Skin of body (tissue), 3 donors: ENCODE measurements at places on chromosomes 6 and 20.

- no peak for DNase-seq
These were observed 155.9 kb upstream of the POU3F2 start for GRCh38 chr6:98678481-98678880.

GRCh38 chr20:49843139-49843538, 30.5 kb downstream of the SLC9A8 start:
- DNase-seq, result no peak

DNA sequence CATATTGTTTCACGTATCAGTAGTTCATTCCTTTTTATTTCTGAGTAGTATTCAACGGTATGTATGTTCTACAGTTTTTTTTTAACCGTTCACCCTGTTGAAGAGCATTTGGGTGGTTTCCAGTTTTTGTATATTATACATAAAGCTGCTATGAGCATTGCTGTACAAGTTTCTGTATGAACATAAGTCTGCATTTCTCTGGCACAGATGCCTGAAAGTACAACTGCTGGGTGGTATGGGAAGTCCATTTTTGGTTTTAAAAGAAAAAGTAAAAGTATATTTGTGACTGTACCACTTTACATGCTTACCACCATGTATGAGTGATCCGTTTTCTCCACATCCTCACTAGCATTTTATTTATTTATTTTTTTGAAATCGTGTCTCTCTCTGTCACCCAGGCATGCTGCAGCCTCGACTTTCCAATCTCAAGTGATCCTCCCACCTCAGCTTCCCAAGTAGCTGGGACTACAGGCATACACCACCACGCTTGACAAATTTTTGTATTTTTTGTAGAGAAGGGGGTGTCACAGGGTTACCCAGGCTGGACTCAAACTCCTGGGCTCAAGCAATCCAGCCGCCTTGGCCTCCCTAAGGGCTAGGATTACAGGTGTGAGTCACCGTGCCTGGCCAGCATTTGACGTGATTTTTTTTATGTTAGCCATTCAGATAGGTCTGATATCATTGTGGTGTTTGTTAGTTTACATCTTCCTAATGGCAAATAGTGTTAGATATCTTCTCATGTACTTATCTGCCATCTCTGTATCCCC, 11.0 kb upstream of the SIM1 start:
- no peak for DNase-seq

DNA sequence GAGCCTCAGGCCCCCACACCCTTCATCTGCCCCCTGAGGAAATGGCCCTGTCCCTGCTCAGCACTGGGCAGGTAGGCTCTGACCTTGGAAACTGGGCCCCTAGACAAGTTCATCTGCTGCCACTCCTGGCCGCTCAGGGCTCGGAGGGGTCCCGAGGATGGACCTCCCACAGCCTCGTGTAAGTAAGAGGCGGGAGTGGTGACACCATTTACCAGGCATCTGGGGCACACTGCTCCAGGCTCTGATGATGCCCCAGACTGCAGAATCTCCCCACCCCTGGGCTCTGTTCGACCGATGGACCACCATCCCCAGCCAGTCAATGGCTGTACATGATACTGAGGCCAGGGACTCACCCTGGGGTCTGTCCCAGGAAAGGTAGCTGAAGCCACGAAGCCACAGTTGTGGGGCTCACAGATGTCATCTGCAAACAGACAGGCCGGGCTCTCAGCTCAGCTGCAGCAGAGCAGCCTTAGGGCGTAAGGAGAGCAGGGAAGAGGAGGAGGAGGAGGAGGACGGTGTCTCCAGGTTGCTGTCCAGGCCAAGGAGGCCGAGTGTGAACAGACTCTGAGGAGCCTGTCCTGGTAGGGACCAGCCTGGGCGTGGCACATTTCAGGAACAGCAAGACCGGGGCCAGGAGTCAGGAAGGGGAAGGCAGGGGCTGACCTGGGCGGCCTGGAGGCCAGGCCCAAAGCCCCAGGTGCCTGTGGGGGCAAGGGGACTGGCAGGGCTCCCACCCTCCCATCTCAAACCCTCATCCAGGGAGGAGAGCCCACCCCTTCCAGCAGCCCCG, 300.4 kb downstream of the TAF4 start:
- no peak for DNase-seq

DNA sequence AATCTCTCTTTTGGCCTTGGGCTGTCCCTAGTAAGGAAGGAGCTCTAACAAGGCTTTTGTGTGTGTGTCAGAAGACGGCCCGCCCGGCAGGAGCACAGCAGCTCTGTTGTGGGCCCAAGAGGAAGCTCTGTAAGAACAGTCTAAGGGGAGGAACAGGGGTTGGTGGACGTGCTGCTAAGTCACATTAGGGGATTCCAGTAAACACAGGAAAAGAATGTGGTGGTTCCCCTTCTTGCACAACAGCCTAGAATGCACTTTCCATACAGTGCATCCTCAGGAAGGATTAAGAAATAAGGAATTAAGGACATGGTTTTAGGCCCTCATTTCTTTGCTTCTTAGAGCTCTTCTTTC, 114.5 kb downstream of the RNF144B start:
- DNase-seq, result no peak

DNA sequence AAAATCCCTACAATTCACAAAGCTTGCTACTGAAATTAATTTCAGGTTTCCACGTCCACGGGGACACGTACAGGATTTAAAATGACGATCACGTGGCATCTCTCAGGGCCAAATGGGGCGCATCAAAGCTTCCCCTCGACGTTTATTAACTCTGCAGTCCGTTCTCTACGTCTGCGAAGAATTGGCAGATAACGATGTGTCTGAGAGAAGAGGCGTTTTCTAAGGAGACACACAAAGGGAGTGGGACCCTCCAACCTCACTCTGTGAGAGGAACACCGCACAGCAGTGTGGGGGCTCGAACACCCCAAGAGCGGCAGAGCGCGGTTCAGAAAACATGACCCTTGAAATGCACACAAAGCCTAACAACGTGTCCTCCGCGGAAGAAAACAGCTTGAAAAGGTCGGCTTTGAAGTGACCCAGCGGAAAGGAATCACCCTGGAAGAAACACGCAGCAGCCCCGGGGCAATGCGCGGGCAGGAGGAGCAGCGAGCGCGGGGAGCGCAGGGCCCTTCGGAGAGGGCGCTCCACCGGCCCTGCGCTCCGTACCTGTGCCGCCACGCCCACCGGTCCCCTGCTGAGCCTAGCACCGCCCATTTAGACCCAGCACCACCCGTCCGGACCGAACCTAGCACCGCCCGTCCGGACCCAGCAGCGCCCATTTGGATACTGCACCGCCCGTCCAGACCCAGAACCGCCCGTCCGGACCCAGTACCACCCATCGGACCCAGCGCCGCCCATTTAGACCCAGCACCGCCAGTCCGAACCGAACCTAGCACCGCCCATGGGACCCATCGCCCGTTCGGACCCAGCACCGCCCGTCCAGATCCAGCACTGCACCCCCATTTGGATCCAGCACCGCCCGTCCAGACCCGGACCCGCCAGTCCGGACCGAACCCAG, 1.1 kb upstream of the AFDN start:
- no peak for DNase-seq

DNA sequence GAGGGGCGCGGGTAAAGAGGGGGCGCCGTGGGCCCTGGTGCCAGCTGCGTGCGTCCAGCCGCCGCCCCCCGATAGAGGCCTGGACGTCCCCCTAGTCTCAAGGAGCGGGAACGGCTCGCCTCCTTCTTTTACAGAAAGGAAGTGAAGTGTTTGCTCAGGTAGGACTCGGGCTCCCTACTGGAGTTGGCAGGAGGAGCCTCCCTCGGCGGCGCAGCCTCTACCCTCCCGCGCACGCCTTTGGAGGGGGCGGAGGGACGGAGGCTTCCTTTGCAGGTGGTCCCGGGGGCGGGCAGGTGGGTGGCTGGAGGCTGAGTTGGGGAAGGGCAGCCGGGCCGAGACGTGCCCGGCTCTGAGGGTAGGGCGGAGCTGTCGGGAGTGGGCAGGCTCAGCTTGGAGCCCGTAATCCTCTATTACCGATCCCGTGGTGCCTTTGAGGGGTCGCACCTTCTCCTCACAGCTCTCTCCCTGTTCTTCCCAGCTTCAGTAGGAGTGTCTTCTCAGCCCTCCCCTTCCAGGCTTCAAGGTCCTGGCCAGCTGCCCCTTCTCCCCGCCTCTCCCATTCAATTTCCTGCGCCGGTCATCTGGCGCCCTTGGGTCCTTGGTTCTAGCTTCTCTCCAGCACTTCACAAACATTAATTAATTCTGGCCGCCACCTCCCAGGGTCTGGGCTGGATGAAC, 728 bp downstream of the ITPR3 start:
- no peak for DNase-seq

DNA sequence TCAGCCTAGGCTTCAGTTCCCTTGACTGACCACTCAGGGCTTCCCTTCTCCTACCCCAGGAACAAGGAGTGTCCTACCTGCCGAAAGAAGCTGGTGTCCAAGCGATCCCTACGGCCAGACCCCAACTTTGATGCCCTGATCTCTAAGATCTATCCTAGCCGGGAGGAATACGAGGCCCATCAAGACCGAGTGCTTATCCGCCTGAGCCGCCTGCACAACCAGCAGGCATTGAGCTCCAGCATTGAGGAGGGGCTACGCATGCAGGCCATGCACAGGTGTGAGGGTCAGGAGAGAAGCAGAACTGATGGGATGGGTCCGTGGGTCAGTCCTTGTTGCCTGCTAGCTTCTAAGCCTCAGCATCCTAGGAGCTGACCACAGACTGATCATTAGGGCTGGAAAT, 1.6 kb downstream of the RING1 start:
- no peak for DNase-seq

- DNase-seq, result no peak
These were observed at the start of gene CLVS2 for GRCh38 chr6:122995921-122996793. TSS of gene CLVS2 (plus strand) at chr6:122996235. CDS start at chr6:122997778, 1,543 bp downstream.

GRCh38 chr20:24764794-24765202, 184.3 kb upstream of the CST7 start:
- no peak for DNase-seq

GRCh38 chr6:25777856-25778649, 23.5 kb downstream of the SLC17A4 start:
- DNase-seq, result no peak

- no peak for DNase-seq
These were observed 1.9 kb upstream of the SASH1 start for GRCh38 chr6:148340586-148341297.

- no peak for DNase-seq
These were observed 8.9 kb upstream of the HLA-B start for GRCh38 chr6:31365864-31366263.

DNA sequence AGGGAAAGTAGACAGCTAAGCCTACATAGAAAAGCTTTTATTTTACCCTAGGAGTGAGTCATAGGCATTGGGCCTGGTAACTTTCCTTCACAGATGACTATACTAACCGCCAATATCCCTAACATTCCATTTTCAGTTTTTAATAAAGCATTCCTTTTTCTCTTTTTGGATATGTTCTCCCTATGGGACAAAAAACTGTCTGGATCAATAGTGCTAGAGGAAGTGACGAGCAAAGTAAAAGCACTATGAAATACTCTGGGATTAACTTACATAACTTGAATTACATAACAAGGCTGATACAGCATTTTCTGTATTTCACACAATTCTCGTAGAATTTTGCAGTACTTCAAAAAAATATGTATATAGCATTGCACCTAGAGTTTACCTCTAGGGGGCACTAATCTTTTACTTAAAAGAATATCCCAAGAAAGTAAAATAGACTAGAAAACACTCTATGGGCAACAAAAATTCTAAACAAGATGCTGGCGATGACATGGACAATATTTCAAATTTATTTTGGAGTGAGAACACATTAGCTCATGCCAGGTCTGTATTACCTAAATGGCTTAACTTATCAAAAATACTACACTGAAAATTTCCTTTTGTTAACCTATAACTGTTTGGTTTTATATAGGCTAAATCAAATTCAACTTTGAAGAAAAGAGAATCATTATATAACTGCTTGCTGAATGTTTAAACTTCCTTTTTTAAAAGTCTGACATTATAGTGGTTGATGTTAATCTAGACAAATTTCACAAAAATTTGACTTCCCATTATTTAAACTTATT, 66.3 kb upstream of the DST start:
- DNase-seq, result peak; percentile 29

- peak; percentile 54 for DNase-seq
These were observed 16.4 kb upstream of the HMGN4 start for GRCh38 chr6:26521600-26522391.

DNA sequence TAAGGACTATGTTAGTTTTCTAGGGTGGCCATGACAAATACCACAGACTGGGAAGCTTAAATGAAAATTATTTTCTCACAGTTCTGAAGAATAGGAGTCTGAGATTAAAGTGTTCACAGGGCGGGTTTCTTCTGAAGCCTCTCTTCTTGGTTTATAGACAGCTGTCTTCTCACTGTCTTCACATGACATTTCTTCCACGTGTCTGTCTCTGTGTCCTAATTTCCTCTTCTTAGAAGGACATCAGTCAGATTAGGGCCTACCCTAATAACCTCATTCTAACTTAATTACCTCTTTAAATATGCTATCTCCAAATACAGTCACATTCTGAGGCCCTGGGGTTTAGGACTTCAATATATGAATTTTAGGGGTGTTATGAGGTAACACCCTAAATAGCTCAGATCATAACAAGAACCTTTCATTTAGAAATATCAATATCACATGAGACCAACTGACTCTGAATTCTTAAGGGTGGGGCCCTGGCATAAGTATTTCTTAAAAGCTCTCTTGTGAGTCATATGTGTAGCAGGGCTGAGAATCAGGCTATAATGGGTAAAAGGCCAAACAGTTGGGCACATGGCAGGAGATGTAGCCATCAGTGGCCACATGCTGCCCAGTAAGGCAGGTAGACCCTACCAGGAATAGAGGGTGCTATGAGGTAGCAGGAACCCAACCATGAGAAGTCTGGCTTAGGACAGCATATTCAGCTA, 62.0 kb upstream of the TENT5A start:
- no peak for DNase-seq

GRCh38 chr20:41428285-41428684, 61.7 kb upstream of the EMILIN3 start:
- no peak for DNase-seq

DNA sequence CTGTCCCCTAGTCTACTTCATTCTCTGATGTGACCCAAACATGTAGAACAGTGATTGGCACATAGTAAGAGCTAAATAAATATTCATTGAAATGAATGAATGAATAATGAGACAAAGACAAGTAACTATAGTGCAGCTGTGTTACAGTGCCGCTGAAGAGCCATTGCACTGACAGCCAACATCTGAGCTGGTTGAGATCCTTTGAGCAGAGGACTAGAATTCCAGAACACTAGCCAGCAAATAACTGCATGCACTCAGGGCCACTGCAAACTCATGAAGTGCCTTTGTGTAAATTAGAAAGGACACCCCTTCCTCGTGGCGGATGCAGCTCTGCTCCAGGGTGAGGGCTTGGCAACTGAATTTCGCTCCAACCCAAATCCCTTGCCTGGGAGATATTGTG, 230.3 kb upstream of the CDYL start:
- no peak for DNase-seq

GRCh38 chr6:169957351-169957963, 206.0 kb downstream of the ERMARD start:
- no peak for DNase-seq
